ENCODE measurements at places on chromosomes 3 and 15. TPM values are rescaled to one million over a fixed set of nuclear protein-coding genes. Genes with fewer than 3 reads are reported as not detected.

DNA sequence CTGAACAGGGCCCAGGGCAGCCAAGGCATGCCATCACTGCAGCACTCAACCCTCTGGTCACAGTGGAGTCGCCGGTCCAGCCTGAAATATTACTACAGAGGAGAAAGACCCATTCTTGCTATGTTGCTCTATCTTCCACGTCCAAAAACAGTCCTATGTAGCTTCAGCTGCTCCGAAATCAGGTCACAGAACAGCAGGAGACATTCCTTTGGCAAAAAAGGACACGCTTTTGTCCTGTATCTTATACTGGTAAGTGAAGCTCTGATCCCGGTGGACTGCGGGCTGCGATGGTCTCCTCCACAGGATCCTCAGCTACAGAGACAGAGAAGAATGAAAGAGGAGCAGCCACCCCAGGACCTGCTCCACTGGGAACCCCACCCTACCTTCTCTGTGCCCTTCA lies 17.6 kb downstream of the ELP6 start:
- no peak for DNase-seq

Gene CD276
- 47.1 TPM for total RNA-seq

GRCh38 chr15:28956491-28956890 lies 70.7 kb downstream of the APBA2 start:
- no peak for DNase-seq

DNA sequence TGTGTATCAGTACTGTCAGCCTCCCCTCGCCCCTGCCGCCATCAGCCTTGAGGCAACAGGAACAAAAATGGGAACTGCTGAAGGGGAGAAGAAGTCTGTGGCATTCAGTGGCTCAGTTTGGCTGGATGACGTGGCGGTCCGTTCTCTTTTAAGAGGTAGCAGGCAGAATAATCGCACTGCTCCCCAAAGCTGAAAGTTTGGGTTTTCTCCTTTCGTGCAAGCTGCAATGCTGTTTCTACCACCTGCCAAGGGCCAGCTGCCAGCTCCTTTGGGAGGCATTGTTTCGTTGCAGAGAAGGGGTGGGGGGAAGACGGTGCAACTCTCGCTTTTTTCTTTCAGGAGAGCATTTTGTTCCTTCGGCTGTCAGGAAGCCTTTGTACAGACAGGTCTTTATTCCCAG lies 369.6 kb upstream of the RORA start:
- DNase-seq: no peak

Gene VIPR1
- not detected for total RNA-seq

DNA sequence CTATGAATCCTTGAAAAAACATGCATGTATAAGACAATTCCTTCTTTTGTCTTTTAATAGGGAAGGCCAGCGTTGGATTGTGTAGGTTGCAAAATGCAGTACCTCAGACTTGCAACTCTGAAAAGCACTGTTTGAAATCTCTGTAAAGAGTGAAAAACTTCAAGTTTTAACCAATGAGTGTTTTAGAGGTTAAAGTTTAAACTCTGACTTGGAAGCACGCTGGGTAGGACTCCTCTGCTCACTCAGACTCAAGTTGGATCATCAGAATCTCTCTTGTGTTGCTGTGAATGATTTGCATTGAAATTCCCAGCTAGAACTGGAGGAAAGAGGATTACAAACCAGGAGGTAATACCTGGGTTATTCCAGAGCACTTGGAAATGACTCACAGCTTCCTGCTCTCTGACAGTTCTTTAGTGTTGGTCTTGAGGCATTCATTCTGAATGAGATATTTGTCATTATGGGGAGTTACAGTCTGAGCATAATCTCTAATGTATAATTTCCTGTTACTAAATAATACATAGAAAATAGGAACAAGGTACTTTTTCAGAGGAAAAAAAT lies 49.1 kb downstream of the PLS1 start:
- no peak for DNase-seq

Gene TAGLN3
- total RNA-seq: not detected

DNA sequence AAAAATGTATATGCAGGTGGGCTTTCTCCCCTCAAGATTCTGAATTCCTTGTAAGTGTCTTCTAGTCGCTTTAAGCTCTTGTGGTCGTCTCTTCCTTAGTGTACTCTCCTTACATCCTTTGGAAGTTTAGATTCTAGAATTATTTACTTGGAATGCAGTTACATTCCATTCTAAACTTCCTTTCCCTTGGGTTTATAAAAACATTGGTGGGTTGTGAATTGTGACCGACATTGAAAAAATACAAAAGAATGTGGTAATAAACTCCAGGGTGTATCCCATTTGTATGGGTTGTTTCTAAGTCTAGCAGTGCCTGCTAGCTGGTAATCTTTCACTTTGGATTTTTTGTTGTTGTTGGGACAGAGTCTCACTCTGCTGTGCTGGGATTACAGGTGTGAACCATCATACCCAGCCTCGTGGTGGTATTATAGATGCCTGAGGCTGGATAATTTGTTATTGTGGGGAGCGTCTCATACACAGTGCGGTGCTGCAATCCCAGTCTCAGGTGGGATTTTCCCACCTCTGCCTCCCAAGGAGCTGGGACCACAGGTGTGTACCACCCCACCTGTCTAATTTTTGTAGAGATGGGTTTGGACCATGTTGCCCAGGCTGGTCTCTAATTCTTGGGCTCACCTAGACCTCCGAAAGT lies 9.1 kb downstream of the CHD2 start:
- peak; percentile 62 for DNase-seq

- no peak for DNase-seq
Measured at GRCh38 chr3:54771050-54771449, 156.8 kb downstream of the LRTM1 start.

- DNase-seq: no peak
Measured at GRCh38 chr3:38984110-38984509, 67.6 kb downstream of the SCN11A start.

DNA sequence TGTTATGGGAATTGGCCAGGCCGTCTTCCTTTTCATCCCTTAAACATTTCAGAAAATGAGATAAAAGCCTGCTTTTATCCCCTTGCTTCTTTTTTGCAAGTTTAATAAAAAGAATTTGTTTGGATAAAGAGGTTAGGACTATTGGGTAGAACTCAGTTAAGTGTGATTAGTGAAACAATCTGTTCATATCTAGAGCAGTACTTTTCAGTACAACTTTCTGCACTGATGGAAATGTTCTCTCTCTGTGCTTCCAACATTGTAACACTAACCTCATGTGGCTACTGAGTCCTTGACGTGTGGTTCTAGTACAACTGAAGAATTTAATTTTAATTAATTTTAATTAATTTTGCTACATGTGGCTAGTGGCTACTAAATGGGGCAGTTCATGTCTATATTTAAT lies 246.9 kb downstream of the UBE2E2 start:
- no peak for DNase-seq

- DNase-seq: peak; percentile 61
Measured at GRCh38 chr3:29067007-29067406, 213.9 kb upstream of the RBMS3 start.

- DNase-seq: peak; percentile 10
Measured at GRCh38 chr3:186931532-186932280, 1.4 kb downstream of the ST6GAL1 start.

Gene CCDC54
- total RNA-seq: not detected

DNA sequence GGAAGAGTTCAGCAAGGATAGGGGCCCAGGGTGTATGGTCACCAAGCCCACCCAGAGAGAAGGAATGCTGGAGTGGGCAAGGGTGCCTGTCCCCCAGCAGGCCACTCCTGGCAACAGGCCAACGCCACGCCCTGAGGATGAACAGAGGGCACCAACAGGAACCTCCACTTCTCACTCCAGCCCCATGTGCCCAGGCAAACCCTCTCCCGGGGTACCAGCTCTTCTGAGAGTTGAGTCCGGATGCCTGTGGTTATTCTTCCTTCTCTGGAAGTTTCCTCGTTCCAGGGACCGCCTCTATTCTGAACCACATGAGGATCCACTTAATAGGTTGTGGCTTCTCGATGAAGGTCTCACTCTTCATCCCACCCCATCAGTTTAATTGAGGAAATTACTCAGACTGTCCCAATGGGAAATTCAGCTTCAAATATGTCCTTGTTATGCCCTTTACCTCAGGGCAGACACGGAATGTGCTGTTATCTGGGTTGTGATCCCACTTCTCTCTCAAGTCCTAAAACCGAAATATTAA lies 114.3 kb downstream of the LIPC start:
- no peak for DNase-seq

DNA sequence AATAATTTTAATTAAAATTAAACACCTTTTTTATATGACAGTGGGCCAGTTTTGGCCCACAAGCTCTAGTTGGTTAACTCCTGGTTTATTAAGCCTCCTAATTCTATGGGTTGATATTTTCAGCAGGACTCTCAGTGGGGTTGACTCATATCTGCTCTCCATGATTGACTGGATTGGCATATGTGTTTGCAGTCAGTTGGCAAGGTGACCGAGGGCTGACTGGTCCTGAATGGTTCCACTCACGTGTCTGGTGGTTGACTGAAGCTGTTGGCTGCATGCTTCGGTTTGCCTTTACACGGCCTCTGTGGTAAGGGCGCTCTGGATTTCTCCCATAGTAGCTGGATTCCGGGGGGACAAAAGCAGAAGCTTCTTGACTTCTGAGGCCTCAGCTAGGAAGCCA lies 65.3 kb upstream of the ZNF280D start:
- DNase-seq: peak; percentile 92

DNA sequence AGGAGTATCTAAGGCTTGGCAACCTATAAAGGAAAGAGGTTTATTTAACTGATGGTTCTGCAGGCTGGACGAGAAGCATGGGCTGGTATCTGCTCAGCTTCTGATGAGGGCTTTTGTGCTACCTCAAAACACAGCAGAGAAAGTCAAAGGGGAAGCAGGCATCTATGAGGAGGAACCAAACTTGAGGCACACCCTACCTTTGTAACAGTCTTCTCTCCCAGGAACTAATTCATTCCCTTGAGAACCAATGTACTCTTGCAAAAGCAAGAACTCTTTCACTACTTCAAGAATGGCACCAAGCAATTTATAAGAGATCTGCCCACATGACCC lies 109.0 kb downstream of the CGGBP1 start:
- DNase-seq: no peak

DNA sequence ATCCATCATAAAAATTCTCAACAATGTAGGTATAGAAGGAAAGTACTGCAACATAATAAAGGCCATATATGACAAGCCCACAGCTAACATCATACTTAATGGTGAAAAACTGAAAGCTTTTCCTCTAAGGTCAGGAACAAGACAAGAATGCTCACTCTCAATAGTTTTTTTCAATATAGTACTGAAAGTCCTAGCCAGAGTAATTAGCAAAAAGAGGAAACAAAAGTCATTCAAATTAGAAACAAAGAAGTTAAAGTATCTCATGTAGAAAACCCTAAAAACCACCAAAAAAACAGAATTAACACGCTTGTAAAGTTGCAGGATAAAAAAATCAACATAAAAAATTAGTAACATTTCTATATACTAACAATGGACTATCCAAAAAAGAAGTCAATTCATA lies 61.8 kb downstream of the MYH15 start:
- no peak for DNase-seq

GRCh38 chr15:66252685-66253417 lies 699 bp downstream of the MEGF11 start:
- DNase-seq: no peak

Gene KBTBD13
- not detected for total RNA-seq

DNA sequence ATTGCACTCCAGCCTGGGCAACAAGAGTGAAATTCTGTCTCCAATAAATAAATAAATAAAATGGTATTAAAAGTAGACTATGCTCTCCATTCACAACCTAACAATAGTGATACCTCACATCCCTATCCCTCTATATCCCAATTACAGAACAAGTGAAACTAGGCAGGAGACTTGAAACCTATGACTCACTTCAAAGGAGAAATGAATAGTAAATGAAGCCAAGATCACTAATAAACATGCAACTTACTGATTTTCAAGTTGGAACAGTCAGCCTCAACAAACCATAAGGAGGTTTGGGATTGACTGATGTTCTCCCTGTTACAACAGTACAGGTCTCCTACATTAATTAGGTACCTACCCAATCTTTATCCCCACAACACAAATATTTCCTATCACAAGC lies 103.4 kb downstream of the GSK3B start:
- peak; percentile 15 for DNase-seq

- DNase-seq: no peak
Measured at GRCh38 chr15:90644952-90645725, 72.0 kb upstream of the BLM start.

GRCh38 chr3:13718000-13718399 lies 161.9 kb downstream of the WNT7A start:
- DNase-seq: no peak

- no peak for DNase-seq
Measured at GRCh38 chr3:178223876-178224275, 312.4 kb upstream of the KCNMB2 start.

Gene SERPINI2
- not detected for total RNA-seq

Gene CISH
- 1.6 TPM for total RNA-seq

- no peak for DNase-seq
Measured at GRCh38 chr3:9435316-9435715, 37.9 kb downstream of the SETD5 start.

GRCh38 chr3:59451800-59452746 lies 402.2 kb upstream of the CFAP20DC start:
- DNase-seq: no peak

DNA sequence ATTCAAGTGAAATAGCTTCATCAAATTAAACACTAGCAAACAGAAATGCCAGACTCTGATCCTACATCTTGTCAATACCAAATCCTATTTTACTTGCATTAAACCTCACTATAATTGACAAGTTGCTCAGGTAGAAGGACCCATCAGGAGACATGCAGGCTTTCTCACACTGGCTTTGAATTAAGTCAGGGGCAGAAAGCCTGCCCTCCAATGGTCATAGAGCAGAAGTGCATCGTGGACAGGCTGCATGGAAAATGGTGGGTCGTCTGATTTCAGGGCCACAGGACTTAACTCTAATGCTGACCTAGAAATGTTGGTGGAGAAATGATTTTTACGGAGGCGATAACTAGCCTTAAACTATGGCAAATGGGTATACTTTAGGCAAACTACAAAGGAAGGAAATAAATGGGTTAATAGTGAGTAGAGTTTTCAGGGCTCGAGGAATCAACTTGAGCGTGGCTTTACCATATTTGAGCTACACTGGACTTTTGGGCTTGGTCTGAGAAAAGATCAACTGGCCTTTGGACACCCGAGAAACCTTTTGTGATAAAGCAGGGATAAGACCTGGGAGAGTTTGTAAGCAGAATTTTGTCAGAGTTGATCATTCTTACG lies 283.9 kb downstream of the GRM7 start:
- no peak for DNase-seq

GRCh38 chr3:164470471-164470870 lies 607.8 kb downstream of the SI start:
- no peak for DNase-seq

Gene IGF1R
- 8.5 TPM for total RNA-seq

DNA sequence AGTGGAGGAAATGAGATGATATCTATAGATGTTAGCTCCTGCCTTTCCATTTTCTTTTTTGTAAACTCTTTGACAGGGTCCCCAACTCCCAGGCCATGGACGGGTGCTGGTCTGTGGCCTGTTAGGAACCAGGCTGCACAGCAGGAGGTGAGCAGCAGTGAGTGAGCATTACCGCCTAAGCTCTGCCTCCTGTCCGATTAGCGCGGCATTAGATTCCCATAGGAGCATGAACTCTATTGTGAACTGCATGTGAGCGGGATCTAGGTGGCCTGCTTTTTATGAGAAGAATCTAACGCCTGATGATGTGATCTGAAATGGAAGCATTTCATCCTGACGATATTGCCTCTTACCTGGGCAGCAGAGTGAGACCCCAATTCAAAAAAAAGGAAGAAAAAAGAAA lies 56.8 kb upstream of the CHD2 start:
- no peak for DNase-seq

- no peak for DNase-seq
Measured at GRCh38 chr3:72426618-72427397, 421.4 kb downstream of the SHQ1 start.
